ENCODE measurements at places on chromosomes 1 and 21.

- no peak for DNase-seq
These were observed 31.7 kb upstream of the RALGPS2 start for GRCh38 chr1:178693366-178693765.

DNA sequence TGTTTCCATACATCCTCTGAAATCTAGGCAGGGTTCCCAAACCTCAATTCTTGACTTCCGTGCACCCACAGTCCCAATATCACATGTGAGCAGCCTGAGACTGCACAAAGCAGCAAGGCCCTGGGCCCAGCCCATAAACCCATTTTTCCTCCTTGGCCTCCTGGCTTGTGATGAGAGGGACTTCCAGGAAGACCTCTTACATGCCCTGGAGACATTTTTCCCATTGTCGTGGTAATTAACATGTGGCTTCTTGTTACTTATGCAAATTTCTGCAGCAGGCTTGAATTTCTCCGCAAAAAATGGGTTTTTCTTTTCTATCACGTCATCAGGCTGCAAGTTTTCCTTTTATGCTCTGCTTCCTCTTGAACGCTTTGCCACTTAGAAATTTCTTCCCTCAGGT lies 3.3 kb upstream of the PIGK start:
- DNase-seq = no peak

DNA sequence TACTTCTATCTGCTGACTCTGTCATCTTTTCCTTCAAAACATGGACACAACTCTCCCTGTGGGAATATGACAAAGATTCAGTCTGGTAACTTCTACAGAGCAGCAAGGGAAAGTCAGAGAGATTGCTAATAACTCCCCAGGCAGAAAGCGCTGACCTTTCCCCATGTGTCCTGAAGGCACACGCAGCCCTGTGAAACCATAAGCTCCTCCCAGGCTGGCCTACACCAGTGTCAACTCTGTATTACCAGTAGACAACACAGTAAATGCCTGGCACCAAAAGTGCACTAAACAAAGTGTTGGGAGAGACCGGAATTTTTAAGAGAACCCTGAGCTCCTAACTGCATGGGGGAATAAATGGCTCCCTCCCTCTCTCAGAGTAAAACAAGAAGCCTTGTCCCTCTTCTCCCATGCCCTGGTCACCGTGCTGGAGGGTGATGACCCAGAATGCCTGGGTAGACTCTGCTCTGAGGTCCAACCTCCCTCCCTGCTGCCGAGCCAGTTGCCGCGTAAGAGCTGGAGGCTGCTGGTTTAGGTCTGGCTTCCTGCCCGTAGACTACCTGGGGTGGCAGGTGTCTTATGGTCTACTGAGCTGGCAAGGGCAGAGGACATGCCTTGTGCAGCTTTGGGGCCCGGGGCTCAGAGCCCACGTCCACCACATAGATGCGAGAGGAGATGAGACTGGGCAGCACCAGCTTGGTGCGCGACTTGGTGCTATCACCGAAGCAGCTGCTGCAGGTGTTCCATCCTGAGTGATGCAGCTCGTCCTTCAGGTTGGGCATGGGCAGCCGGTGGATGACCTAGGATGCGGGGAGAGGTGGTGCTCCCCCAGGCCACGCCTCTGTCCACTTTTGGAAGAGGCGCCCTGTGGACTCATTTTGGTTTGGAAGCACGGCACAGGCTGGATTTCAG lies 3.9 kb downstream of the SELENBP1 start:
- no peak for DNase-seq

- DNase-seq = no peak
These were observed 24.9 kb upstream of the ENO1 start for GRCh38 chr1:8903410-8903809.

DNA sequence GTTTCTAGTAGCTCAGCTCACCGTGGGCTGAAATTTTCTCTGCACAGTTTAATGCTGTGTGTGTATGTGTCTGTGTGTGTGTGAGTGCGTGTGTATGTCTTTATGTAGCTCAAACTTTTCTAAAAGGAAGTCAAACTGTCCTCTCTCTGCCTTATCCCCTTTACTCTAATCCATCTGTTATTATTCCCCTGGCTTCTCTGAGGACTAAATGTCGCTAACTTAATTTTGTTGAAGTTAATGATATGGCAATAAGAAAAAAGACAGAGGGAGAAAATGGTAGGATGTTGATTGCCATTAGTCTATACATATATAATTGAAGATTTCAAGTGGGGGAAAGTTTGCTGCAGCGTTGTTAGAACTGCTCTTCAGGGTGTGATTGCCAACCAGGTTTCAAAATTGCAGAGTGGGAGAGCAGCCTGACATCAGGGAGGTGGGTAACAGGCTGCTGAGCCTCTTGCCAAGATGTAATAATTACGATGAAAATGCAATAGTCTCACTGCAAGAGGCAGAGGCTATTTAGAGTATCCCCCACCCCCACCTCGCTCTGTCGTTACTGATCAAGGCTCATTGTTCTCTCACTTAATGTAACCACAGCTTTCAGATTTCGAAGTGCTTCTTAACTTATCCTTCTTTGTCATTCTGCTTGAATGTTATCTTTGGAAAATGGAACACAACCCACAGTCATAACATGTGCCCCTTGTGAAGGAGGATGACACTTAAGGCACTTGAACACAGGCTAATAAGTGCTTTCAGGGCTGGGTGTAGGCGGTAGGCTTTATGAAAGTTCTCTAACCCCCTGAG lies 559.0 kb upstream of the PLXNA2 start:
- DNase-seq = no peak

- DNase-seq = no peak
These were observed 897.2 kb downstream of the ADGRL2 start for GRCh38 chr1:82697965-82698364.

DNA sequence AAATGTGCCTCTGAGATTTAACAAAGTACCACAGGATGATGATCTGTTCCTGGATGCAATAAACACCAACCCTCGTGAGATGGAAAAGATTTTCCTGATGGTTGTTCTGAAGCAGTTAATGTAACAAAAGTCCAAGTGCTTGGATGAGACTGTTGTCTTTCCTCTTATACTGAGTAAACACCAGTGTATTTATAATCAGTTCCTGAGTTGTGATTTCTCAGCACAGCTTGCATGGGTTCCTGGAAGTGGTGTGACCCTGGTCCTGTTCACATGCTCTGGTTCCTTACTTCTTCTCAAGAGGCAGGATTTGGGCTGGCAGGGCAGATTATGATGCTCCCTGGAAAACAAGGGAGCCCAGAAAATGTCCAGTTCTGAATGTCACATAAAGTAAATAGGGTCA lies 208.2 kb upstream of the USP24 start:
- DNase-seq = no peak

DNA sequence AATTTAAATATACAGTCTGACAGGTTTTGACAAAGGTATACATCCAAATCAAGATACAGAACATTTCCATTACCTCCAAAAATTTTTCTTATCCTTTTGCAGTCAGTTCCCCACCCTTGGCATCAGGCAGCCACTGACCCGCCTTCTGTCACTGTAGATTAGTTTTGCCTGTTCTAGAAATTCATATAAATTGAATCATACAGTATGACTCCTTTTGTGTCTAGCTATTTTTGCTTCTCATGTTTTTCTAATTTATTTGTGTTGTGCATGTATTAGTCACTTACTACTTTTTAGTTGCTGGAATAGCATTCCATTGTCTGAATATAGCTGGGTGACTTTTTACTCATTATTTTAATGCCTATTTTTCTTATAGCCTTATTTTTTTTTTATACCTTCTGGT lies 3.8 kb downstream of the UTP25 start:
- no peak for DNase-seq

DNA sequence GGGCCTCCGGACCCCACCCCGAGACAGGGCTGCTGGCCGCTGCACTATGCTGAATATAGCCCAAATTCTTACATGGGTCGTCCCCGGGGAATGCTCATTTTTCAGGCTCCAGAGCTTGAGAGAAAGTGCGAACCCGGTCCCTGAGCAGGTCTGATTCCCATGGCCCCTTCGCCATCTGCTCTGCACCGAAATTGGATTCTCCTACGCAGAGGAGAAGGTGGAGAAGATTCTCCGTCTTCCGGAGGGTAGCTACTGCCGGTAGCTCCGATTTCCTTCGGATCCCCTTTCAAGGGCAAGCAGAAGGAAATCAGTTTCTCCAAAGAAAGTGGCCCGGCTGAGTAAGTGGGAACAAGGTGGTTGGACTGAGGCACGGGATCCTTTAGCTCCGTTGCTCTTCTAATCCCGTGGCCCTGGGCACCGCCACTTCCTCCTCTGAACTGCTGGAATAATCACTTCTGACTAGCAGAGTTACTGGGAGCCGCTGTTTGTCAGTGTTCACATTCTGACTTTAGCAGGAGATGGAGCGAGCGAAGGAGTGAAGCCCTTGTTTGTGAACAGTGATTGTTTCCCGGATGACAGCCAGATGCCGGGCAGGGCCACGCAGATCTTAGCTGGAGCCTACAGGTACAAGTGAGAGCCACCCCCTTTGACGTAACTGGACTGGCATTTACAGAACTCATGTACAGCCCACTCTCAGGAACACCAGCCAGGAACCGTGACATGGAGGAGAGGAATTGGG lies 1.1 kb upstream of the ZNF496 start:
- no peak for DNase-seq

DNA sequence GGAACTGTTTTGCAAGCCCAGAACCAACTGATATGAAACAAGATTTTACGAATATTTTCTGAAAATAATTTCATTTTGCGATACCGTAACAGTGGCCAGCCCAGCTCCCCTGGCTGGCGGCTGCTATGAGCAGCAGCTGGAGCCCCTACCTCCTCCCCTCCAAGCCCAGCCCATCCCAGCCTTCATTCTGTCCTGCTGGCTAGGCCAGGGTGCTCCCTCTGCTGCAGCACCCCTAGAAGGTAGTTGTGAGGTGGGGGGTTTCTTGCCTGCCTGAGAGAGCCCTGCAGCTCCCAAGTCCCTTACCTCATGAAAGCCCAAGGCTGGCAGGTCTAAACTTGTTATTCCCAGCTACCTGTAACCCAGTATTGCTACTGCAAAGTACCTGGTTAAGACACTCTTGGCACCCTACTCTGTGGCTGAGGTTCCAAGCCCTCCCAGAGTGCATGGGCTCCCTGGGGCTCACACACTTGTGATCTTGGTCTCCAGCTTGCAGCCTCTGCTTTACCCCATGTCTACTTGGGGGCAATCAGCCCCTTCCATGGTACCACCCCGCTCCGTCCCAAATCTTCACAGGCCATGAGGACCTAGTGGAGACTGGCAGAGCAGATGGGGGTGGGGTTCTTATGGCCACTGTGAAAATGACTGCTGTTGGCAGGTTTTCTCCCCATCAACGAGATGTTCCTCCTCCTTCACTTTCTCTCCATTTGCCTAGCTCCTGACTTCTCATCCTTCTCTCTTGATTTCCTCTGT lies 239.8 kb downstream of the TRABD2B start:
- no peak for DNase-seq

DNA sequence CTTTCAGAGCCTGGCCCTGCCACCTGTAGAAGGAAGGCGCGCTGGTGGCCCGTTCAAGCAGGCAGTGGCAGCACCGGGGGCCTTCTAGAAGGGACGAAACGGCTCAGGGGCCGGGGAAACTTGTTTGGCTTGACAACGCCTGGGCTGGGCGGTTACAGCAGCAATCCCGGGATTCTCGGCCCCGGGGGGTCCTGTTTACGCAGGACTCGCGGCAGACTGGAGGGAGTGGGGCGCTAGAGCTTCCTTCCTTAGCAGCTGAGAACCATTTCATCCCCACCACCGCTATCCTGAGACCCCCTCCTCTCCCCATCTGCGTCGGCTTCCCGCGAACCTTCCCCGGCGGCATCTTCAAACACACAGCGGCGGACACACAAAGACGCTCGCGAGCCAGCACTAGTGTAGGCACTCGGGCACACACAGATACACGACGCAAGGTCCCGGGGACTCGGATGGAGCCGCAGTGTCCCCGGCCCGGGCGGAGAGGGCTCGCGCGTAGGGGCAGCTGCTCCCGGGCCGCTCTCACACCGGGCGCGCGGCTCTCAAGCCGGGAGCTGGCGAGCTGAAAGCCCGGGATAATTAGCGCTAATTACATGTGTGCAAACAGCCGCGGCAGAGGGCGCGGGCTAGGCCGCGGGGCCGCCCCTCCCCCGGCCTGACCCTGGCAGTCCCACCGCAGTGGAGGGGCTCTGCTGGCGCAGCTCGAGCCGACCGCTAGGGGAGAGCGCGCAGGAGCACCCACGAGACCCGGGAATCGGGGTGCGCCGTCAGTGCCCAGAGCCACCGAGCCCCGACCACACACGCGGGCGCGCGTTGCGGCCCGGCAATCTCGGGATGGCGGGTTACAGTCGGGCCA lies 271.4 kb downstream of the FOXD2 start:
- DNase-seq = no peak

- DNase-seq = peak; percentile 43
These were observed 6.5 kb upstream of the FGGY start for GRCh38 chr1:59290193-59290949.

GRCh38 chr1:159790237-159790917 lies 9.6 kb downstream of the DUSP23 start:
- no peak for DNase-seq

- DNase-seq = peak; percentile 79
These were observed 63.6 kb downstream of the NEK7 start for GRCh38 chr1:198220428-198220827.

DNA sequence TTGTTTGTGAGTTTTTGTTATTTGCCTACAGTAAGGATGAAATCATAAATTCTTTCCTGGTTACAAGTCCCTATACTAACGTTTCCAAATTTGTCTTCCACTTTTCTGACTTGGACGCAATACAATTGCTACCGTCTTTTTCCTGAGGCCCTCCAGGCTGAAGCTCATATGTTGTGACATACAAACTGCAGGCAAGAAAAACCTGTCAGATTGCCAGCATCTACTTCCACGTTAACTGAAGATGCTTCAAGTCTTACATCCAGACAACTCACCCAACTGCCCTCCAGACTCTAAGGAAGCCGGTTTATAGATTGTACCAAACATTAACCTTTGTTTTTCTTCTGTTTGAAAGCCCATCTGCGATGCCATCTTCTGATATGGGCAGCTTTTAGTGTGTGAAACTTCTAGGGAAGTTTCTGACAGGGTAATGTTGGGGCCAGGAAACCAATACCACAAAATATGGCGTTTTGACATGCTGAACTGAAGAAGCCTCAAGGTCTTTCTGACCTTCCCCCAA lies 21.4 kb upstream of the RNF11 start:
- DNase-seq = no peak

GRCh38 chr1:94126651-94127050 lies 5.7 kb upstream of the ABCA4 start:
- no peak for DNase-seq

- DNase-seq = no peak
These were observed 62.2 kb upstream of the KIF26B start for GRCh38 chr1:245092638-245092976.

DNA sequence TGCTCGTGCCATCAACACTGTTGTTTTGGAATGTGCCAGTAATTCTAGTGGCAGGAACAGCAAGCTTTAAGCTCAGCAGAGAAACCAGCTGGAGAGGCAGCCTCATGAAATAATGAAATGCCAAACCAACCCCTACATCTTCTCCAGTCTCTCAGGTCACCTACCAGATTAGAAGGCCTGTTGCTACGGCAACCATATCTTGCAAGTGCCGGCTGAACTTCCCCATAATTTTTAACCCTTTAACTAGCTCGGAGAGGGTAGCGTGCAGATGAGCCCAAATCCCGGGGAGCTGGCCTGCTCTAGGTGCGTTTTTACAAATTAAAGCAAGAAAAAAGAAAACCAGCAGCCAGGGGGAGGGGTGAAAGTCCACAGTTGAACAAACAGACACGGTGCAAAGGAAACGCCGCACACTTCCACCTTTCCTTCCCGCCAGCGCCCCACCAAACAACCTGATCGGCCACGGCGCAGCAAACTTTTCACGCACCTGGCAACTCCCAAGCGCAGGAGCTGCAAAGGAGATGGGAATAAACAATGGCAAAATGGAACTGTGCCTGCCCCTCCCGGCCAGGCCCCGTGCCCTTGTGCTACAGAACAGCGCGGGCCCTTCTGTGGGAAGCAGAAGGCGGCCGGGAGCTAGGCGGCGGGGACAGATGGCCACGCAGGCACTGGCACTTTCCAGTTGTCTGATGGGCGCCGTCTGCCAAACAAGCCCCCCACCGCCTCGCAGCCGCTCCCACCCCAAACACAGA lies 50.1 kb downstream of the SSBP3 start:
- DNase-seq = no peak

All from epithelial cell of prostate (primary cell).